ENCODE measurements at places on chromosomes 4 and X.

- no peak for DNase-seq
Measured at GRCh38 chr4:24434241-24434640, 150.1 kb downstream of the DHX15 start.

GRCh38 chr4:3107691-3108121, 33.2 kb downstream of the HTT start:
- no peak for DNase-seq

GRCh38 chr4:105462576-105462975, 11.3 kb downstream of the PPA2 start:
- no peak for DNase-seq

GRCh38 chrX:106177106-106177981, 9.2 kb downstream of the PWWP3B start:
- DNase-seq = no peak

GRCh38 chr4:145251391-145251790, 71.0 kb upstream of the OTUD4 start:
- no peak for DNase-seq
